ENCODE measurements at places on chromosomes 2 and 18. TPM values are rescaled to one million over a fixed set of nuclear protein-coding genes. Genes with fewer than 3 reads are reported as not detected.

- DNase-seq = no peak
Measured at GRCh38 chr2:11141319-11141718, 13.9 kb upstream of the SLC66A3 start.

DNA sequence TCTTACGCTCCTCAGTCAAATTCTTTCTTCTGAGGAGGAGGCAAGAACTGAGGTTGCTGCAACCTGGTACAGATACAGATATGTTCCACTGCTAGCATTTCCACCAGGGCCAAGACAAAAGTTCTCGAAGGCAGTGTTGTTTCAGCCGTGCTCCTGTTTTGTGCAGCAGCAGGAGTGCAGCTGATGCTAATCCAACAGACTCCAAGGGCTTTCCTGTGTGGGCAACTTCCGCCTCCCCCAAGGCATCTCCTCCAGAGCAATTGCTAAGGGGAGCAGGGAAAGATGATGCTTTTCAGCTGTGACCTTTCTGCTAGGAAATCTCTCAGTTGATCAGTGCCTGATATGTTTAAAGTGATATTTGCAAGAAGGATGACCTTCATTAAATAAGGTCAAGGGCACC is 52.6 kb upstream of the DAPL1 start:
- DNase-seq = no peak

DNA sequence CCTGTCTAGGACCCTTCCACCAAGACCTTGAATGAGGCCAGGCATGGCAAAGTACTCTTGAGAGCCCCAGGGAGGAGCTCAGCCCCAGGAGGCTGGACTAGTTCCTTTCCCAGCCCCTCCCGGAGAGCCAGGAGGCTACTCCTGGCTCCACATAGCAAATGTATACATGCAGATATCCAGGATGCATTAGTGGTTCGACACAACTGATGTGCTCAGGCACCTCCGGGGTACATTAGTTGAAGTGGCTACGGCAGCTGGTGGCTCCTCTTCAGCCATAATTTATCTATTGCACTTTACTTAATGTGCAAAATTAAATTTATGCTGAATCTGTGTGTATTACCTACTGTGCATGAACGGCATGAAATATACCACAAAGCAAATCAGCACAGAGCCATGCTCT is 182.8 kb upstream of the MEIS1 start:
- DNase-seq = no peak

DNA sequence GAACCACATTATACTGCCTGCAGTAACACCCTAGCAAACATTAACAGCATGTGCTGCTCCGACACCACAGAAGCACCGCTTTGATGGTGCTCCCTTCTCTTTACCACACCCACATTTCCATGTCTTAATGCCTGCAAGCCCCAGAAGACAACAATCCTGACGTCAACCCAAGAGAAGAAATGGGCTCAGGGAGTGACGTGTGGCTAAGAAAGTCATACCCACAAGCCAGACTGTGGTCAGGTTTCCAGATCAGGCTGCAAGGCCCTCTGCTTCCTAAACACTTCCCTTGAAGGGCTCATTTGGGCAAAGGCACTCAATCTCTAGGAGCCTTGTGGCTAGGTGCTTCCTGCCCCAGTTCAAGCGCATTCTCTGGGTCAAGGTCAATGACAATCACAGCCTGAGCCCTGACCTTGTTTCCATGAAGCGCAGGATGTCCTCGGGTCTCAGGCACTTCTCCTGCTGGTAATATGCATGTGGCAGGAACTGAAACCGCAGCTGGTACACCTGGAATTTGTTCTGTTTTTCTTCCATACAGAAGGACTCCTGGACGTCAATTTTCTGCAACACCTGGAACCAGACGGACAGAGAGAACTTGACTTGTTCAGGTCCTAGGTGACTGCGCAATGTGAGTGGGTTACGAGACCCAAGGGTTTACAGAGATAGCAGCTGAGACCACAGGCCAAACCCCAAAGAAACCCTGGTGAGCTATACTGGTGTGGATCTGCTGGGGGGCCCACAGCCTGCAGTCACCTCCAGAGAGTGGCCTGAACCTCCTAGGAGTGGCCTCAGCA is 67.2 kb downstream of the POLR1A start:
- DNase-seq = no peak

- no peak for DNase-seq
Measured at GRCh38 chr2:72932805-72933204, 15.5 kb downstream of the EMX1 start.

DNA sequence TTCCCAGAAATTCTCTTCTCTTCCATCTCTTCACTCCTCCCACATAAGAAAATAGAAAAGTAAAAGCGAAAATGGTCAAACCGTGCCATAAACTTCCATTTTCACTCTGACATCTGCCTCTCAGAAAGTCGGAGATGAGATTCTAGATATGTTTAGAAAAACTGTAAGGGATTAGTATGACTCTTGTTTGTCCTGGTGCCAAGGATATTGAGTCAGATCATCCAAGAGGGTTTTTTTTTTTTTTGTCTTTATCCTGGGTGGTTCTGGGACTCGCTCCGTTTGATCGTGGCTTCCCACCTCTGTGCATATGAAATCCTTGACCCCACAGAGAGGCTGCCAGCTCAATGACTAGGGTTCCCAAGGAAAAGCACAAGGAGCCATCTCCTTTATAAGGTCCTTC is 17.3 kb downstream of the EN1 start:
- no peak for DNase-seq

DNA sequence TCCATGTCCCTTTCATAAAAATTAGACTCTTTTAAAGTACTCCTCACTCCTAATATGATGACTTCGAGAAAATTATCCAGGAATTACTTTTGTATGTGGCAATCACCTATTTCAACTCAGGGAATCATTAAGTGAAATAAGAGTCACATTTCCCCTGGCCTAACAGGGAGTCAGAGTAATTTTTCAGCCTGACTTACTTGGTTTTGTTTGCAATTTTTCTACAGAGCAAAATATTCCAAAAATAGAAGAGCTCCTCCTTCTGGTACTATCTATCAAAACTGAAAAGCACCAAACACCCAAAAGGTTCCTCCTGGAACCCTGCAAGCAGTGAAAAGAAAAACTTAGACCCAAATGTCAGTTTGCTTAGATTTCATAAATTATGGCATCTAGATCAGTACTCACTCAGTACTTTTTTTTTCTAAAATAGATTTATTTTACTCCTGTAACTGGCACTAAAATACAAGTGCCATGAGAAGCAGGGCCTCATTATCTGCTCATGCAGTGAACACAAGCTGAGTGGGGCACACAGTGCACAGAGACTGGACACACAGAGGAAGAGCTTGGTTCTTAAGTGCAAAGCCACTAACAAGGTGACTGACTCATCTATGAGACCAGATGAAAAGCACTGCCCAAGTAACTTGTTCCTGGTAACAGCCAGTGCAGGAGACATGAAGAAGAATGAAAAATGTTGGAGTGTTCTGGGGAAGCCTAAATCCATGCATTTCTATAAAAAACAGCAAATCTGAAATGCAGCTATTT is 28.7 kb downstream of the ACAA2 start:
- DNase-seq = peak; percentile 20

- no peak for DNase-seq
Measured at GRCh38 chr18:69484699-69485396, 84.2 kb downstream of the DOK6 start.

- DNase-seq = peak; percentile 63
Measured at GRCh38 chr2:27428978-27429541, 629 bp downstream of the NRBP1 start.

GRCh38 chr2:109020217-109020637 is 31.2 kb upstream of the EDAR start:
- DNase-seq = no peak

GRCh38 chr2:66105066-66105753 is 329.7 kb upstream of the MEIS1 start:
- no peak for DNase-seq

DNA sequence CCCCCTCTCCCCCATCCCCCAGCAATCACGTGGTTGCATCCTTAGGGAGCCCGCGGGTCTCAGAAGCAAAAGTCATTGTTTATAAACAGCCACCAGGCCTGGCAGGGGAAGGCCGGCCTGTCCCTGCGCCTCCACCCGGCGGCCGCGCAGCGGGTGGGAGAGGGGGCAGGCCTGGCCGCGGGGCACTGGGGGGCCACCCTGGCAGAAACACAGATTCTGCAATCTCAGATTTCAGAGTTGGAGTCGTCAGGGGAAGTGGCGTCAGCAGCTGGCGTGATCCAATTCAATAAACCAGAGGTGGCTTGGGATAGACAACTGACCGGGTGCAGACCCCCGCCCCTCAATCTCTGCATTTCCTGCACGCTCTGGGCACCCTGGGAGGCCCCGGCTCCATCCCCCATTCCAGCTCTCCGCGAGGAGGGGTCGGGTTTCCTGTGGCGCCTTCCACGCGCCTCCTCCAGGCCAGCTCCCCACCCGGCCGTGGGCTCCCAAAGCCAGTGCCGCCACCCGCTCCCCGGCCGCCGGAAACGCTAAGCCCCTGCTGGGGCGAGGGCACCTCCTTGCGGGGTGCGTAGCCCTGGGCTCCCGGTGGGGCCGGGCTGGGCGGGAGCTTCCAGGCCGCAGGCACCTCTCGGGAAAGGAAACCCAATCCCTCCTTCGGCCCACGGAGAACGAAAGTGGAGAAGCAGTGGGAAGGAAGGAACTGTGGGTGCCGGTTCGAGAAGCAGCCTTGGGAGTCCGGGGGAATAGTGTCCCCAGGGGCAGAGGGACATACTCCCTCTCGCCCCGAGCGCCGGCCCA is 1.1 kb downstream of the BIN1 start:
- no peak for DNase-seq

DNA sequence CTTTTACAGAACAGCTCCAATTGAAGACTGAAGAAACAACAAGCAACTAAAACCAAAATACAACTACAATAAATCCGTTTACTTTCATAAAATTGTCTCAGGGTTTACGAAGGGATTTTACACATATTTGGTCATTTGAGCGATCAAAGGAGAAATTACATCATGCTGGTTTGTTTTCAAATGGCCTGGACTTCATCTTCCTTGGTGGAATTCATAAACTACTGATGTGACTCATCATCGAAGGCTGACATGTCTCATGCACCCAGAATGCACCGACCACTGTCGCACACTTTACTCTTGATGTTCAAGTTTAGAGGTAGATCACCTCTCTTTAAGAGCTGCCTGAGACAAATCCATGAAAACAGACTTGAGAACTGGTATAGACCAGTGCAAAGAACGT is 25.6 kb upstream of the PMAIP1 start:
- DNase-seq = peak; percentile 69

Gene CD207
- not detected for polyA plus RNA-seq

Gene TNFRSF11A
- 0.58 TPM for polyA plus RNA-seq
